ENCODE measurements at places on chromosomes 4 and X.

DNA sequence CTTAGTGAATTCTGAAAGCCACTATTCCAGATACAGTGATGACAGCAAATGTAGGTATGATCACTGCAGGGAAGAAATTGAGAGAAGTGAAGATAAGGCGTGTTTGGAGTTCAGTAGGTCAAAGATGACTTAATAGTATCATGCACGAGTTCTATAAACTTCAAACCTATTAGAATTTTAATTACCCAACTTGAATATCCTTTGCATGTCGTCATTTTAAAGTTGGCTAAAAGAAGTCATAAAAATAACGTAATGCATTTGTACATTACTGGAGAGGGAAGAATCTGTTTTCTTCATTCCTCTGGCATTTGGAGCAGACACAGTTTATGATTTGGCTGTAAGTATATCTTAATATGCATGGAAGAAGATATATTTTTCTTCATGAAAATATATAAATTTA lies 68.6 kb upstream of the MXRA5 start:
- no peak for DNase-seq

DNA sequence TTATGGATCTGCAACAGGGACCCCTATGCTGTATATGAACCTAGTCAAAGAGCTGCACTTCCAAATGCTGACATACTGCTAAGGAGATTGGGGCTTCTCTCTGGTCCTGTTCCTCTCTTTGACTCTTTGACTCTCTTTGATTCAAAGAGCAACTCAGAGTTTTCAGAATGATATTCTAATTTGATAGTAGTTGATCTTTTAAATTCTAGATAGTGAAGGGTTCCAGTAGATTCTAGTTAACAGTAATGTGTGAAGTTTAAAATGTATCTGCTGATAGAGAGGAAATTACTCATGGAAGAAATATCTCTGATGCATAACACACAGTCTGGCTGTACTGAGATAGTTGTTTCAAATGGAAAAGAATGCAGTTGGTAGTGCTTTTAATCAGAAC lies 239.1 kb downstream of the RASL11B start:
- DNase-seq: no peak

- DNase-seq: no peak
Measured at GRCh38 chrX:78111140-78111931, 7.3 kb downstream of the PGK1 start.

- DNase-seq: no peak
Measured at GRCh38 chrX:140822184-140822583, 112.6 kb downstream of the LINC00632 start.

- no peak for DNase-seq
Measured at GRCh38 chrX:150940844-150941495, 42.2 kb upstream of the HMGB3 start.

DNA sequence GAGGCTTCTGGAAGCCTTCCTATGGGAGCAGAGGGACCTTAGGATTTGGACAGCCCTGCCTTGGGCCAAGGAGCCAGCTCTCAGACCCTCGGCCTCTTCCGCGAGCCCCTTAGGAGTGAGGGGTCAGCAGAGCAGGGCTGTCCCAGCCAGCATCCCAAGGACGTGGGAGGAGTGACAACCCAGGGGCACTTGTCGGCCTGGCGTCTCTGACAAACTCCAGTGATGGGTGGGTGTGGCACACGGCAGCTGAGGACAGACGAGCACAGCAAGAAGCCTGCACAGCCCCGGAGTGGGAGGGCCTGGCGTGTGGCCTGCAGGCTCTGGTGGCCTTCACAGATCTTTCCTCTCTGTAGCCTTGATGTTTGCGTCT lies 11.6 kb upstream of the TNIP2 start:
- DNase-seq: no peak
